ENCODE measurements at places on chromosomes 11 and 22.
A peak's percentile ranks its signal among the peaks of the same experiment; 100 is the strongest.

- no peak for DNase-seq
Observed at GRCh38 chr11:75793966-75794365, 21.0 kb upstream of the UVRAG start.

DNA sequence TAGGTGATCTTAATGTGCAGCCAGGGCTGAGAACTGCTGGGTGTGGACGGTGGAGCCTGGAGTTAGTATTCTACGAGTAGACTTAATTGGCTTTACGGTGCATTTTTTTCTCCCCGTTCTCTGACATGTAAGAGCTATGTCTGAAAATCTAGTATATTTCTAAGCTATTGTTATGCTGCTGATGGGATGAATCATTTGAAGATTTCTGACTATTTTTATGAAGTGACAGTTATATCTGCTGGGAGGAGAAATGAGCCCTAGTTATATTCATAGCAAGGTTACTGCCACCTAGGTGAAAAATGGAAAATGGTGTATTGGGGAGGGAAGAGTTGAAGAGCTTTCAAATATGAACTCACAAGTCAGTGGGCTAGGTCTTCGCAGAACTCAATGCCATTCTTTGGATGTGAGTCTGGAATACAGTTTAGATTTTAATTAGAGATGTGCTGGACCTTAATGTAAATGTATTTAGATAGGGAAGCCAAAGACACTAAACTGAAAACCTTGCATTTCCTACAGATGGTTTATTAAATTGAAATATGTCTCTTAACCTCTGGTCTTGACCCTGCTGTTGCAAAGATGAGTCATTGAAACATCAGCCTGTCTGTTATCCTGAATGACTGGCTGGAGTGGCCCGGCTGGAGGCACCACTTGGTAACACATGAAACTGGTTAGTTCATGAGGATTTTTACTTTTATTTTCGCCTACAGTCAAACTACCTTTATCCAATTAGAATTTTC is 293.7 kb downstream of the DDX10 start:
- DNase-seq = no peak

GRCh38 chr11:133064152-133064877 is 468.0 kb downstream of the OPCML start:
- peak; percentile 94 for DNase-seq

DNA sequence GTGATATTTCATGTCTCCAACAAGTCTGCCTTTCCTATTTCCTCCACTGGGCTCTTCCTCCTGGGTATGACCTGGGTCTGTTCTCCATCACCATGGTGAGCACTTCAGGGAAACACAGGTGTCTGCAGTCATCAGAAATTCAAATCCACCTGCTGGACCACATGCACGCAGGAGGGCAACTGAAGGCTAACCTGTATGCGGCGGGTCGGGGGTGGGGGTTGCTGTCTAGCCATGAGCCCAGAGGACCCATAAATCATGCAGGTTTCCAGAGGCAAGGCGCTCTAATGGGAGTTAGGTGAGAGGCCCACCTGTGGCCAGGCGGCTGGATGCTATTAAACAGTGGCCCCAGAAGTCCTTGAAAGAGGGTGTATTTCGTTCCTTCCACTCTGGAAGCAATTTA is 11.1 kb upstream of the PAMR1 start:
- DNase-seq = no peak

GRCh38 chr11:63920939-63921417 is 4.0 kb upstream of the RCOR2 start:
- peak; percentile 94 for DNase-seq
